ENCODE measurements at places on chromosomes 16 and 17. TPM values are rescaled to one million over a fixed set of nuclear protein-coding genes. Genes with fewer than 3 reads are reported as not detected.

RHBDL1 gene
- total RNA-seq, result 1.1 TPM

DNA sequence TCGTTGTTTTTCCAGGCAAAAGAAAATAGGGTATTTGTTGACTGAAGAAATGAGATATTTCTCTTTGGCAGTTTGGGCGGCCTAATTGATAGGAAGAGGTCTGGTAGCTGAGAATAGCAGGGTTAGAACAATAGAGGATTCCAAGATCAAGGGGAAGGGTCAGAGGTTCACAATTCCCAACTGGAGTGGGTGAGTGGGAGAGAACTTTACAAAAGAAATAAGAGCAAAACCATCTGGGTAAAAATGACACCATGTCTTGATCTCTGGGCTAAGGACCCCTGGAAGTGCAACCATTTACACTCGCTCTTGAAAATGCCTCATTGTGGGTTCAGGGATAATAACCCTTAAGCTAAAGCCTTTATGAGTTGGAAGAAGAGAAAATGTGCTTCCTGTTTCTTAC is 180.5 kb downstream of the CDH13 start:
- no peaks in the 10 kb centered on the region for H3K36me3 ChIP-seq
- DNase-seq, result no peak
- H3K27ac ChIP-seq, result no peak overlapping the region

DNA sequence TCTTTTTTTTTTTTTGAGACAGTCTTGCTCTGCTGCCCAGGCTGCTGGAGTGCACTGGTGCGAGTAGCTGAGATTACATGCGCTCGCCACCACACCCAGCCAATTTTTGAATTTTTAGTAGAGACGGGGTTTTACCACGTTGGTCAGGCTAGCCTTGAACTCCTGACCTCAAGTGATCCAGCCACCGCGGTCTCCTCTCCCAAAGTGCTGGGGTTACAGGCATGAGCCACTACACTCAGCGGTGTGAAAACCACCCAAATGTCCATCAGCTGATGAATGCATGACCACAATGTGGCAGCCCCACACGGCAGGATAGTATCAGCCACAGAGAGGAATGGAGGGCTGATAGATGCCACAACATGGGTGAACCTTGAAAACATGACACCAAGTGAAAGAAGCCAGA is 2.1 kb downstream of the P2RX5 start:
- DNase-seq, result no peak
- H3K4me1 ChIP-seq, result peaks cover 13% of the 10 kb centered on the region
- peak overlapping the region; percentile 35 for H3K4me3 ChIP-seq
- H3K27me3 ChIP-seq, result no peaks in the 10 kb centered on the region
- peaks cover 3% of the 10 kb centered on the region for H3K36me3 ChIP-seq

DPEP3 gene
- 0.64 TPM for total RNA-seq

CPHXL gene
- total RNA-seq, result not detected

SMARCD2 gene
- total RNA-seq, result 138 TPM

DNA sequence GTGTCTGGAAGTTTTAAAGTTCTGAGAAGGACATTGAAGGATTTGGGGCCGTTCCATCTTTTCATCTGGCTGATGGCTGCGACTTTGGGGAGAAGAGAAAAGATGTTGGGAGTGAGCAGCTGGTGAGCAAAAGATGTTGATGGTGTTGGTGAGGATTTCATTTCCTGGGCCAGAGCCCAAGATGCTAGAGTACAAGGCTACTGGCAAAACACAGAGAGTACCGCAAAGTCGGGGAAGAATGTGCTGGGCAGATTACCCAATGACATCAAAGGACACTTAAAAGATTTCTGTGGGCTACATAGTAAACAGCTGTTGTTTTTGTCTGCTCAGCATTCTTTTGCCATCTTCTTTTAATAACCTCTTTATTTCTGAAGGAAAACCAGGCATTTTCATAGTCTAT is 49.4 kb upstream of the GAS7 start:
- DNase-seq, result no peak
- no peaks in the 10 kb centered on the region for H3K36me3 ChIP-seq
- H3K27ac ChIP-seq, result no peak overlapping the region

DNA sequence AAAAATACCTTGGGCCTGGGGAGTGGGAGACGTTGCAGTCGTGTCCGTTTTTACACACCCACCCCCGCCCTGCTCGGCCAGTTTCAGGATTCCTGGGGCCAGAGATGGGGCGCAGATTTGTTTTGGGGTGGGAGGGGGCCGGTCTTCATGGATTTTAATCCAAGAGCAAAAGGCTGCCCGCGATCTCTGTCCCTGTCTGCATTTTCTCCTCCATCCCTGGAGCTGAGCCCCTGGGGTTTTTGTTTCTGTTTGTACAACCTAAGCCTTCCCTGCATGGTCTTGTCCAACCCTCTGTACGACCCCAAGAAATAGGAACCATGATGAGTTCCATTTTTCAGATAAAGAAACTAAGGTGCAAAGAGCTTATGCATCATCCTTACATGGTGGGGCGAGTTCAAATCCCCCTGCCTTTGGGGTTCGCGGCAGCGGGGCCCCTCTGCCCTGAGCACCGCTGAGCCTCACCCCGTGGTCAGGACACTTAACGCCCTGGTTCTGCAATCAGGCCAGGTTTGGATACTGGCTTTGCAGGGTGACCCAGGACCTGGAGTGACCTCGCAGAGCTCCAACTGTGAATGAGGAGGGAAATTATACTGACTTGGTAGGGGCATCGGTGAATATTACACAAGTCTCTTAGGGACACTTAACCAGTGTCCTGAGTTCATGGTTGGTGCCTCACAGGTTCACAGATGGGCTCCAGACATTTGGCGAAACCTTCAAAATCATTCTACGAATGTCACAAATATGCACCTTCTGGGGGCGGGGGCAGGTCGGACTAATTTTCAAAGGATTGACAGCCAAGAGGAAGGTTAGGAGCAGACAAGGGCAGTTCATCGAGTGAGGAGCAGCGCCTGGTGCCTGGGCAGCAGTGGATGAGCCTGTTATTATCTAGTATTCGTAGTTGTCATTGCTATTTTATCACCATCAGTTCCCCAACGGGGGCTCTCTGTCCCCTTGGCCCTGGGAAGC is 4.1 kb upstream of the FOXF1 start:
- H3K4me3 ChIP-seq, result peak overlapping the region; percentile 44
- no peak for DNase-seq
- H3K27ac ChIP-seq, result no peak overlapping the region
- peaks cover 17% of the 10 kb centered on the region for H3K4me1 ChIP-seq

FUS gene
- total RNA-seq, result 618 TPM

DNA sequence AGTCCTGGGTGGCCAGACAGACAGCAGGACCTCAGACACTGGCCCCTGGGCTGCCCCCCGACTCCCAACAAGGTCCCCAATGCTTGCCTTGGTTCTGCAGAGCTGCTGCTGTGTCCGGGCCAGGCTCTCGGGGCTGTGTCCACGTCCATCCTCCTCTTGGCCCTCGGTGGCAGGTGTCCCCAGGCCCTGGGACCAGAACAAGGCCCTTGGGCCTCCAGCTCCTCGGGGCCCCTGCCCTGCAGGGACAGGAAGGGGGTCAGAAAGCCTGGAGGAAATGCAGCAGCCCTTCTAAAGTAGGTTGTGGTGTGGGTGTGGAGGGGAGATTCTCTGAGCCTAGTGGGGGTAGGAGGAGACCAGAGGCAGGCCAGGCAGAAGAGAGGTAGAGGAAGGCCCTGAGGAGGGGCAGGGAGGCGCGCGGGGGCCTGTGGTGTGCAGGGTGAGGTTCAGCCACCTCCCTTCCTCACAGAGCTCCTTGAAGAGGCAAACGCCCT is 2.5 kb upstream of the AXIN1 start:
- H3K27me3 ChIP-seq, result no peaks in the 10 kb centered on the region
- peak; percentile 56 for DNase-seq
- H3K4me3 ChIP-seq, result peak overlapping the region; percentile 61
- peaks cover 16% of the 10 kb centered on the region for H3K4me1 ChIP-seq

Data from activated naive CD8-positive, alpha-beta T cell treated with anti-CD3 and anti-CD28 coated beads, Interleukin-2, amount 10 ng/mL, durations not matched to agents 7 days and 5 days (primary cell).